ENCODE measurements at places on chromosomes 7 and 10. TPM values are rescaled to one million over a fixed set of nuclear protein-coding genes. Genes with fewer than 3 reads are reported as not detected.

- H3K36me3 ChIP-seq: no peaks in the 10 kb centered on the region
- peaks cover 2% of the 10 kb centered on the region for H3K4me1 ChIP-seq
- H3K4me3 ChIP-seq: no peak overlapping the region
Observed at GRCh38 chr10:4888236-4888635, 62.2 kb downstream of the AKR1E2 start.

DNA sequence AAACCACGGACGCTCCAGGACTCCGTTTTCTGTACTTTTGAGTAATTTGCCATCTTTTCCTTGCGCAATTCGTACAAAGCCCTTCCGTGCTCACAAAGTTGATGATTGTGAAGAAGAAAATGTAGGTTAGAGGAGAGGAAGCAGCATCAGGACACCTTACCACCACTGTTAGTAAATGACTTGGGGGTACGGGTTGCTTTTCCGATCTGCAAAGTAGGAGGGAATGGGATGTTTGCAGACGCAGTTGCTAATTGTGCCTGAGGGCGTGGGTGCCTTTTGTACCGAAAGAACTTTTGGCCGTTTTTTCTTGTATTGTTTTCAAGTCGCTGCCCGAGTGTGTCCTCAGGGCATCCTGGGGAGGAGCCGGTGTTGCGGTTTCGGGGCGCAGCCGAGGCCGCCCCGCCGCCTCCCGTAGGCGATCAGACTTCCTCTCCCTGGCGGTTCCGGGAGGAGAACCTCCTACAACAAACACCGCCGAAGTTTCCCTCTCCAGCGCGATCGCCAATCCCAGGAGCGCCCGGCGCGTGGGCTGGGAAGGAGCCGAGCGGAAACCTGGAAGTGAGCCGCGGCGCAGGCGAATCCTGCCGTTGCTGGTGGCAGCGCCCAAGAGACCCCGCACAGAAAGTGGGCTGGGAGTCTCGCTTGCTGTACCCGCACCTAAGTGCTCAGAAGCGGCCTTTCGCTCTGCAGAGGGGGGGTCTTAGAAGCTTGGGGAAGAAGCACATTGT, 1.0 kb downstream of the PRR15 start:
- DNase-seq: no peak
- no peak overlapping the region for H3K27ac ChIP-seq
- peaks cover 21% of the 10 kb centered on the region for H3K4me1 ChIP-seq

- H3K36me3 ChIP-seq: no peaks in the 10 kb centered on the region
- no peak overlapping the region for H3K27ac ChIP-seq
- no peak overlapping the region for H3K4me3 ChIP-seq
- H3K27me3 ChIP-seq: no peaks in the 10 kb centered on the region
- DNase-seq: no peak
Observed at GRCh38 chr10:75049316-75050148, 61.9 kb upstream of the SAMD8 start.

GRCh38 chr7:99860281-99861127, 16.3 kb downstream of the OR2AE1 start:
- peaks cover 15% of the 10 kb centered on the region for H3K27me3 ChIP-seq
- no peaks in the 10 kb centered on the region for H3K36me3 ChIP-seq
- no peaks in the 10 kb centered on the region for H3K4me1 ChIP-seq
- H3K4me3 ChIP-seq: no peak overlapping the region
- no peak overlapping the region for H3K27ac ChIP-seq
- DNase-seq: no peak

DNA sequence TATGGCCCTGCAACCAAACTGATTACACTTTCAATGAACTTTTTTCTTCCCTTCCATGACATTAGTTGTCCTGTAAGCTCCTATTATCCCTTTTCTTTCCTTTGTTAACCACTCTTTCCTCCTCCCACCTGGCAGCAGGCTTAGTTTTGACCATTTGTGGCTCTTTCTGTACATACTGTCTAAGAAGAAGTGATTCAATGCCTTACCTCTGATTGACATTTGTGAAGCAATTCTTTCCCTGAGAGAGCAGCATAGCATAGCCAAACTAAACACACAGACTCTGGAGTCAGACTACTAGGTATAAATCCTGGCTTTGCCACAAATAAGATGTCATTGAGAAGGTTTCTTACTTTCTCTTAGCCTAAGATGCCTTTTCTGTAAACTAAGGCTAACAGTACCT, 48.9 kb downstream of the AHR start:
- H3K27me3 ChIP-seq: no peaks in the 10 kb centered on the region
- H3K27ac ChIP-seq: no peak overlapping the region
- no peaks in the 10 kb centered on the region for H3K4me1 ChIP-seq
- peaks cover 19% of the 10 kb centered on the region for H3K36me3 ChIP-seq

- peaks cover 37% of the 10 kb centered on the region for H3K4me1 ChIP-seq
- H3K27me3 ChIP-seq: peaks cover 52% of the 10 kb centered on the region
- DNase-seq: no peak
Observed at GRCh38 chr10:27743877-27744801, 1.5 kb downstream of the MKX start.

DNA sequence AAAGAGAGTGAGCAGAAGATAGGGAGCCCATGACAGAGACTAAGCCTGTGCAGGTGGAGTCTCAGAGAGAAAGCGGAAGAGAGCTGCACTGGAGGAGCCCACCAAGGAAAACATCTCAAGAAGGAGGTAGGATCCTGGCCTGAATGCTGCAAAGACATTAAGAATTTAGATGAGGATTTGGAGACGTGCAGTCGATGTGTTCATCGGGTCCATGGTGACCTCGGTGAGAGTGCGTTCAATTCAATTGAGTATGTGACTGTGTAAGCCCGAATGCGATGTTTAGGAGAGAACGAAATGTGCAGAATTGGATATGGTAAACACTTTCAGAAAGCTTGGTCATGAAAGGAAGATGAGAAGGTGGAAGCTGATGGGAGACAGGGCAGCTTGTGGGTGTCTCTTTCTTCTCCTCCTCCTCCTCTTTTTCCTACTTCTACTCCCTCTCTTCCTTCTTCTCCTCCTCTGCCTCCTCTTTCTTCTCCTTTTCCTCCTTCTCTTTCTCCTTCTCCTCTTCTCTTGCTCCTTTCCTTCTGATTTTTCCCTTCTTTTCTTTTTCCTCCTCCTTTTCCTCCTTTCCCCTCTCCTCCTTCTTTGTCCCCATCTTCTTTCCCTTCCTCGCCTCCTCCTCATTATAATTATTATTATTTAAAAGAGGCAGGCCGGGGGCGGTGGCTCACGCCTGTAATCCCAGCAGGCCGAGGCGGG, 276.0 kb downstream of the RPS24 start:
- peaks cover 2% of the 10 kb centered on the region for H3K4me1 ChIP-seq
- DNase-seq: no peak
- no peaks in the 10 kb centered on the region for H3K36me3 ChIP-seq
- no peaks in the 10 kb centered on the region for H3K27me3 ChIP-seq

GRCh38 chr7:122453432-122453831, 148.9 kb upstream of the FEZF1 start:
- no peaks in the 10 kb centered on the region for H3K36me3 ChIP-seq
- no peaks in the 10 kb centered on the region for H3K27me3 ChIP-seq
- no peak for DNase-seq
- no peak overlapping the region for H3K4me3 ChIP-seq

GRCh38 chr7:136086712-136087111, 109.6 kb upstream of the MTPN start:
- H3K36me3 ChIP-seq: peaks cover 7% of the 10 kb centered on the region
- H3K4me1 ChIP-seq: peaks cover 3% of the 10 kb centered on the region
- no peak for DNase-seq
- no peaks in the 10 kb centered on the region for H3K27me3 ChIP-seq
- H3K27ac ChIP-seq: no peak overlapping the region

DNA sequence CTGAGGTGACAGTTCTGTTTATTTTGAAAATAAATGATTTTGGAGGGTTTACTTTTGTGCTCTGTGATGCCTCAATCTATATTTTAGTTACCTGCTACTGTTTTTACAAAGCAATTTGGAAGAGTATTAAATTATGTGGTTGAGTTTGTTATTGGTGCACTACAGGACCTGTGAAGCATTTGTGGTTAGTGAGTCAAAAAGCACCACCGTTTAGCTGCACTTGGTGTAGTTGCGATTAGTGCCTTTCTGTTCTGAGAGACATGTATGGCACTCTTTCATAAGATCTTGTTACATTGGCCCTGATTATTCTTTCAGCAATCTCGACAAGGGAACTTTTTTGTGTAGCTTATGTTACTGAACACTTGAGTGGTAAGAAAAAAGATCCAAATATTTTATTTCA, 132.2 kb downstream of the BBS9 start:
- no peak for DNase-seq
- peaks cover 28% of the 10 kb centered on the region for H3K36me3 ChIP-seq
- H3K4me3 ChIP-seq: no peak overlapping the region
- H3K4me1 ChIP-seq: peaks cover 6% of the 10 kb centered on the region
- H3K27ac ChIP-seq: no peak overlapping the region

- H3K4me3 ChIP-seq: no peak overlapping the region
- H3K36me3 ChIP-seq: no peaks in the 10 kb centered on the region
- H3K27me3 ChIP-seq: peaks cover 5% of the 10 kb centered on the region
- no peak overlapping the region for H3K27ac ChIP-seq
- DNase-seq: no peak
Observed at GRCh38 chr10:79440281-79440680, 5.1 kb downstream of the ZCCHC24 start.

DNA sequence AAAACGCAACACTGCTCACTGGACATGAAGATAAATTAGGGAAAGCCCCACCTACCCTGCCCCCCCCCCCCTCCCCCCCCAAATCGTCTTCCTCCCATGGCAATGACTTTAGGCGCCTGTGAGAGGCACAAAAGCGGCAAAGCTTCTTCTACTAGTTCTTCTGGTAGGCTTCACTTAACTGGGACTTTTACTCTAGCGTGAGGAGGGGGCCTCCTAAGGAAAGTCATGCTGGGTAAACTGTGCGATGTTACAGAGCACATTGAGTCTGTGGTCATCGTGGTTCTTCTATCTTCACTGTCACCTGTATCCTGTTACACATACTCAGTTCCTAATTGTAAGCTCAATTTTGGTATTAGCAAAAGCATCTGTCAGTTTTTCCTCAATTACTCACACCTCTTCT, 25.1 kb downstream of the HSPB1 start:
- peaks cover 15% of the 10 kb centered on the region for H3K36me3 ChIP-seq
- no peak overlapping the region for H3K4me3 ChIP-seq
- H3K27ac ChIP-seq: no peak overlapping the region
- H3K27me3 ChIP-seq: no peaks in the 10 kb centered on the region

DNA sequence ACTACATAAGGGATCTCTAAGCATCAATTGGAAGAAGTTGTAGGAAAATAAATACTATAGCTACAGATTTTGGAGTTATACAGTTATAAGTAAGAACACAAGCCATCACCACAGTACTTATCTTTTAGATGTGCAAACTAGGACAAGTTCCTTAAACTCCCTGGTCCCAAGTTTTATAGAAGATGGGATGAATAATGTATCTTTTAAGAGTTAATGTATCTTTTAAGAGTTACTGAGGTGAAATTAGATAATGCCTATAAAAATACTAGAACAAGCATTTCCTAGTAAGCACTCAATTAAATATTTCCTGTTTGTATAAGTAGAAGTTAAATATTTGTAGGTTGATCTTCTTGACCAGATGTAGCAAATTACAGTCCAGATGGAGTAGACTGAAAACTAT, 56.8 kb downstream of the SEMA3A start:
- no peaks in the 10 kb centered on the region for H3K4me1 ChIP-seq
- H3K27ac ChIP-seq: no peak overlapping the region
- no peaks in the 10 kb centered on the region for H3K36me3 ChIP-seq
- H3K27me3 ChIP-seq: no peaks in the 10 kb centered on the region

GRCh38 chr10:116848032-116848943, 1.0 kb upstream of the ENO4 start:
- peaks cover 11% of the 10 kb centered on the region for H3K4me1 ChIP-seq
- no peak overlapping the region for H3K27ac ChIP-seq
- H3K36me3 ChIP-seq: no peaks in the 10 kb centered on the region
- H3K27me3 ChIP-seq: peaks cover 54% of the 10 kb centered on the region

GRCh38 chr10:81472927-81473470, 402.0 kb upstream of the NRG3 start:
- peaks cover 2% of the 10 kb centered on the region for H3K27me3 ChIP-seq
- H3K4me3 ChIP-seq: no peak overlapping the region
- H3K4me1 ChIP-seq: no peaks in the 10 kb centered on the region
- no peaks in the 10 kb centered on the region for H3K36me3 ChIP-seq

GRCh38 chr10:65571011-65571570, 1354.7 kb upstream of the LRRTM3 start:
- no peak overlapping the region for H3K27ac ChIP-seq
- no peak overlapping the region for H3K4me3 ChIP-seq
- no peak for DNase-seq
- no peaks in the 10 kb centered on the region for H3K36me3 ChIP-seq

- peaks cover 12% of the 10 kb centered on the region for H3K4me1 ChIP-seq
- no peak for DNase-seq
- H3K27ac ChIP-seq: no peak overlapping the region
Observed at GRCh38 chr7:5638994-5639393, 142.5 kb downstream of the RNF216 start.

GRCh38 chr7:81161451-81162075, 242.7 kb upstream of the SEMA3C start:
- no peaks in the 10 kb centered on the region for H3K4me1 ChIP-seq
- no peak overlapping the region for H3K4me3 ChIP-seq
- H3K27me3 ChIP-seq: no peaks in the 10 kb centered on the region
- H3K36me3 ChIP-seq: no peaks in the 10 kb centered on the region

- no peak overlapping the region for H3K4me3 ChIP-seq
- DNase-seq: no peak
- no peaks in the 10 kb centered on the region for H3K36me3 ChIP-seq
- no peak overlapping the region for H3K27ac ChIP-seq
Observed at GRCh38 chr7:137715121-137715520, 131.7 kb downstream of the DGKI start.

DNA sequence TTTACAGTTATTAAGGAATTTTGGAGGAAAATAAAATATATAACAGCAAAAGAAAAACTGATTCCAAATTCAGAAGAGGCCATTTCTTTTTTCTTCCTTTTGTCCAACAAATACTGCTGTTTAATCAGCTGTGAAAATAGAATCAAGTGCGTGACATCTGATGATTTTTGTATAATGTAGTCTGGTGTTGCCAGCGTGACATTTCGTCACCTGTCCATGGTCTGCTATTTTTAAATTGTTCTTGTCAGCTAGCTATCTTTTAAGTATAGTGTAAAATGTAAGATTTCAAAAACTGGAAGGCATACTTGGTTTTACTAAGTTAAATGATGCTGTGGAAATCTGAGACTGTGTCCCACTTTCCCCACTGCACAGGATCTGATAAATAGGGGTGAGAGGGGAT, 105.9 kb downstream of the CPEB3 start:
- no peaks in the 10 kb centered on the region for H3K4me1 ChIP-seq
- H3K4me3 ChIP-seq: no peak overlapping the region
- no peaks in the 10 kb centered on the region for H3K27me3 ChIP-seq

GRCh38 chr10:125102246-125102645, 58.1 kb downstream of the CTBP2 start:
- peak; percentile 13 for DNase-seq
- no peak overlapping the region for H3K4me3 ChIP-seq
- no peaks in the 10 kb centered on the region for H3K36me3 ChIP-seq
- peaks cover 2% of the 10 kb centered on the region for H3K27me3 ChIP-seq
- no peaks in the 10 kb centered on the region for H3K4me1 ChIP-seq

The ZDHHC16 gene
- total RNA-seq: 29.3 TPM

The VAX1 gene
- not detected for total RNA-seq

The IFIT2 gene
- 5.6 TPM for total RNA-seq

The TMEM213 gene
- total RNA-seq: not detected

The CASD1 gene
- 36.0 TPM for total RNA-seq

The COL28A1 gene
- total RNA-seq: 0.33 TPM

The CCDC136 gene
- total RNA-seq: 16.0 TPM

The CHRM2 gene
- total RNA-seq: not detected

The GNAT3 gene
- not detected for total RNA-seq

The POM121 gene
- total RNA-seq: 67.8 TPM

The CFAP43 gene
- total RNA-seq: 0.39 TPM

The SLC13A1 gene
- not detected for total RNA-seq

The DPCD gene
- 0.75 TPM for total RNA-seq

The PKD1L1 gene
- total RNA-seq: 0.78 TPM

The CNNM1 gene
- 0.49 TPM for total RNA-seq

The TSPAN15 gene
- 0.68 TPM for total RNA-seq

The CLCN1 gene
- not detected for total RNA-seq
